CD4-positive, alpha-beta T cell treated with Interleukin-17A for 4 hours (primary cell): ENCODE measurements at places on chromosomes 3 and 15.

DNA sequence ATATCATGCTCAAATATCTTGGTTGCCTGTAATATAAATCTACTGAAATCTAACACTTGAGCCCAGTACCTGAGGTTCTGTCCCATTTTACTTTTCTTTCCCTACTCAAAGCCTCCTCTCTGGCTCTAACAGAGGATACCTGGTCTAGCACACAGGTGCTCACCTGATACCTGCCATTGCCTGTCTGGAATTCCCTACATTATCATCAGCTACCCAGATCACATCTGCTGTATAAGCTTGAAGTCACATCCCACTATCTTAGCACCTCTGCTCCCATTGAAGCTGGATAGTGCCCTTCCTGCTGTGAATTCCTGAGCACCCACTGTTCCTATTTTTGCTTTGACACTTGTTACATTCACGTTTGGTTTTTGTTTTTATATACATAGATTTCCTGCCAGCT is 30.5 kb downstream of the GYG1 start:
- no peak for DNase-seq

GRCh38 chr15:77416954-77417353 is 3.0 kb downstream of the PEAK1 start:
- DNase-seq = no peak

DNA sequence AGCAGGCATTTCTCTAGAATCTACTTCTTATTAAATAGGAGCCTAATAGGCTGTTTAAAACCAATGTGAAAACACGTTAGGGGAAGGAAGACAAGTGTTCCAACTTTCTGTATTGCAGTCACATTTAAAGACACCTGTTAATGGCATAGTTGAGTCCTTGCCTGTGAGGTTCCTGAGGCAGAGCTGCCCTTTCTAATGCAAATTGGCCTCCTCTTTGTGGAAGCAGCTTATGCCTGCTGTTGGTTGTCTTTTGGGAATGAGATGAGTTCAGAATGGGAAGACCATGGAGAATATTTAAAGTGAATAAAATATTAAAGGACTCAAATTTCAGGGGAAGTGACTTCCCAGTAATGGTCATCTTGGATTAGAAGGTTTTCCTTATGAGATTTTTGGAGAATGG is 51.2 kb downstream of the NEK11 start:
- no peak for DNase-seq

DNA sequence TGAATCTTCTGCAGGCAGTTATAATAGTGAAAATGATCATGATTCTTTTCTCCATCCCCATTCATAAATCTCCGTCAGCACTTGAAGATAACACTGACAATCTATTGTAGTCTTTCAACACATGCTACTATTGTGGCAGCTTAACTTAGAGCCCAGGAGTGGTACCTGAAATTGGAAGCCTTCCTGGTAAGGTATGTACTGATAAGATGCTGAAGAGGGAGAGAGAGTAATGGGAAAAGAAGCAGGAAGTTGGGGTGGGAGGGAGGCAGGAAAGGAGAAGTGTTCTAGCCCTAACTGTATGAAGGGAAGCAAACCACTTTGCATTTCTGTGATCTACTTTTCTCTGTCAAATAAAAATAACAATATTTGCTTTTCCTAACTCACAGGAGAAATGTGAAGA is 197.4 kb upstream of the RORA start:
- no peak for DNase-seq

- DNase-seq = no peak
Measured at GRCh38 chr3:30980993-30981392, 86.5 kb upstream of the GADL1 start.

DNA sequence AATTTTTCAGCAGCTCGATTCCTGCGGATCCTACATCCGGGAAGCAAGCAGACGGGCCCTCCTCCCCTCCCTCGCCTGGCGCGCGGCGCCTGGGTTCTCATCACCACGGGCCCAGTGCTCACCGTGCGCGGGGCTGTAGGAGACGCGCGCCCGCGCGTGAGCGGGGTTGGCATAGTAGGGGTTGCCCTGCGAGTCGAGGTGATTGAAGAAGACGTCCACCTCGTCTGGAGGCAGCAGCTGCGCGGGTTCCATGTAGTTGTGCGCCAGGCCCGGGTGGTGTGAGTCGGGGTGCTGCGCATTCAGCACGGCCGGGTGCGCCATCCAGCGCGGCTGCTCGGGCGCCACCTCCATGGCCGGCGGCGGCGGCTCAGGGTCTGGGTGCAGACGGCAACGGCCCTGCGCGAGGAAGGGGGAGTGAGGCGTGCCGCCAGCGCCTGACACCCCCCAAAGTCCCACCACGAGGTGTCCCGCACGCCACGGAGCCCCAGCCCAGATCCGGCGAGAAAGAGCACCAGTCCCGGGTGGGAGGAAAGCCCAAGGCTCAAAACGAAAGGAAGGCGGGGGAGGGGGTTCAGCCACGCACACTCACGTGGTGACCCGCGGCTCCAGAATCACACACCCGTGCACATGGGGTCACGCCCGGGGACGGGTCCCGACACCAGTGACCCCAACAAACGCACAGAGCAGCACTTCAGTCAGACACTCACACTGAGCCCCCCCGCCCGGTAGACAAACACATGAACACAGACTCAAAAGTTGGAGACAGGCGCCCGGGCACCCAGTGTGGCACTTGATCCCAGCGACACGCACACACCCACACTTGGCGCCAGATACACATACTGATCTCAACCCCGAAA is 6.1 kb downstream of the GATA2 start:
- DNase-seq = no peak

GRCh38 chr3:17808994-17809393 is 66.6 kb upstream of the TBC1D5 start:
- DNase-seq = no peak

DNA sequence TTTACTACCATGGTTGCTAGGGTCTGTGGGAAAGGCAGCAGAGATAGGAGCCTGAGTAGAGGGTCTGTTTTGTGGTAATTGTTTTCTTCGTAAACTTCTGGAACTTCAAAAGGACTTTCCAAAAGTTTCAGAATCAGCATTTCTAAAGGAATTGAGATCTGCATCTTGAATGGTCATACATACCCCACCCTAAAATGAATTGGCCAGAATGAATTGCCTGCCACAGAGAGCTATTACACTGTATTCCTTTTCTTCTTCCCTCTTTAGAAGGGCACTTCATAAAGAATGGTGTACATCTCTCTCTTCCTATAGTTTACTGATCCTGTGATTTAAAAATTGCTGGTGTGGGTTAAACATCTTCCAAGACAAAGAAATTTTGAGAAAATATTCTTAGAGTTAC is 525.7 kb downstream of the NLGN1 start:
- DNase-seq = no peak

DNA sequence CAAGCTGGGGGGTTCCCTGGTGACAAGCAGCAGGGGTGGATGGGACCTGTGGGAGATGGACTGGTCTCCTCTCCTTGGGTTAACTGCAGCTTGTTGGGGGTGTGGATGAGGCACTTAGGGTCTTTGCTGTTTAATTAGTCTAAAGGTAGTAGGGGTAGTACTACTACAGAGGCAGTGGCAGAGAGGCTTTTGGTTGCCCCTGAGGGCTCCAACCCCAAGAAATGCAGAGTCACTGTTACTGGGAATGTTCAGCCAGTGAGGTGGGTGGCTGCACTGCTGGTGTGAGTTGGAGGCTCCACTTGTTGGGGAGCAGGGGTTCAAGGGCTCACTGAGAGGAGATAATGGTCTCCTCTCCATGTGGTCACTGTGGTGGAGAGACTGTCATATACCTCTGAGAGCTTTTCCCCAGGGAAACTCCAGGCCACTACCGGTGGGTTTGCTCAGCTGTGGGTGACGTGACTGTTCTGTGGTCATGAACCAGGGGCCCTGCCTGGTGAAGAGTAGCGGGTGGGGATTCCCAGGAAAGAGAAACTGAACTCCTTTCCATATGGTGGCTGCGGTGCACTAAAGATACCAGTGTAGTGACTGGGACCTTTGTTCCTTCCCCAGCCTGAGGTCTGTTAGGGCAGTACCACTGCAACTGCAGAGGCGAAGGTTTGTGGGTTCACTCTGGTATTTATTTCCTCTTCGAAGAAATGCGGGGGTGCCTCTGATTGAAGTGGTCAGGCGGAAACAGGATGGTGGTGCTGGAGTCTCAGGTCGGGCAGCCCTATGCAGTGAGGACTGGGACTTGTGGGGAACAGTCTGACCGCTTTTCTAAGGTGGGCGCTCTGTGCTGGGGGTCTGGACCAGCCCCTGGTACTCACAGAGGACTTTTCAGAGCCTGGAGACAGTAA is 68.9 kb upstream of the TNFSF10 start:
- DNase-seq = peak; percentile 55

GRCh38 chr15:82158811-82159210 is 103.7 kb downstream of the EFL1 start:
- no peak for DNase-seq

GRCh38 chr3:189952272-189952671 is 168.4 kb downstream of the P3H2 start:
- no peak for DNase-seq

- DNase-seq = no peak
Measured at GRCh38 chr3:19272296-19272695, 124.0 kb downstream of the KCNH8 start.

GRCh38 chr15:67548862-67549651 is 6.6 kb downstream of the MAP2K5 start:
- DNase-seq = no peak

GRCh38 chr15:37131621-37132020 is 31.3 kb upstream of the MEIS2 start:
- DNase-seq = no peak

GRCh38 chr15:31392761-31393401 is 66.2 kb downstream of the KLF13 start:
- peak; percentile 47 for DNase-seq

DNA sequence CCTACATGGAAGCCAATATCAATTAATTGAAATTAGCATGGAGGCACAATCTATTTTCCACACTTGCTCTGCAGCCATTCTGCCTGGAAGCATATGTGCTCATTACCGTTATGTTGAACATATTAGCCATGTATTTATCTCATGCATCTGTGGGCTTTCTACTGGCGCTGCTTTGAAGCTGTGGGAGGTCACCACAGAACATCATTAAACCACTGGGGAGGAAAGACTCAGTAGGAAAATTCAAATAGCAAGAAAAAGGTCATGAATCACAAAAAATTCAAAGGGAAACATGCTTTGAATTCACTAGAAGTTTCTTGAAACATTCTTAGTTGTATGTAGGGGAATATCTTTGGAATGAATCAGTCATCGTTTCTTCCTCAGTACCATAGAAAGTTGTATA is 652.5 kb downstream of the EDEM1 start:
- DNase-seq = no peak

DNA sequence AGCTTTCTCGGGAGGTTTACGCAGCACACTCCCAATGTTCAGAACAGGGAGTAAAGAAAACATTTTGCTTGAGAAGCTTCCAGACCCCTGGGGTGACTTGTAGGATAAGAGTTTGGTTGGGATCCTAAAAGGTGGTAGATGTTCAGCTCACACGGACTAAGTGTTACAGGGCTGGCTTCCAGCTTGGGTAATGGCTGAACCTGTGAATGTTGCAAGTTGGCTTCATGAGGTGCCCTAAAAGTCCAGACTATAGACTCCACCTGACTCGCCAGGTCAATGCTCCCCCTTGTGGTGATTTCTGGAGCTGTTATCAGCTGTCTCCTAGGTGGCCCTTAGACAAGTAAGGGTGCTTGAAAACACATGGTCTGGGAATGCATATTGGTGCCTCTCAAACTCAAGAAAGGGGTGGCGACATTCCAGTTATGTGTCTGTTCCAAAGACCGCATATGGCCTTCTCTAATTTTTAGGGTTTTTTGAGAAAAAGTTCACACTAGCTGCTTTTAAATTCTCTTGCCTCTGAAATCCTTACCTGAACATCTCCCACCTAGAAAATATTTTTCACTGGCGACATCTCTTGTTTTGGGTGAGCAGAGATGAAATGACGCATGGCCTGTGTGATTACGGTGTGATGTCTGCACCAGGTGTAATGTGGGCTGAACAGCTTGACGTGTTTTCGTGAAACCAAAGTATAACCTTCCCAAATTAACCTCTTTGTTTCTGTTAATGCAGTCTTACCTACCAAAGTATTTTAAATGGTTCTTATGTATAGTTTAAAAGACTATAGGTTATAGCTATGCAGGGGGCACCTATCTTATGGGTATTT is 175.7 kb upstream of the KBTBD8 start:
- DNase-seq = peak; percentile 73

- DNase-seq = no peak
Measured at GRCh38 chr3:67461667-67462142, 192.7 kb downstream of the SUCLG2 start.

DNA sequence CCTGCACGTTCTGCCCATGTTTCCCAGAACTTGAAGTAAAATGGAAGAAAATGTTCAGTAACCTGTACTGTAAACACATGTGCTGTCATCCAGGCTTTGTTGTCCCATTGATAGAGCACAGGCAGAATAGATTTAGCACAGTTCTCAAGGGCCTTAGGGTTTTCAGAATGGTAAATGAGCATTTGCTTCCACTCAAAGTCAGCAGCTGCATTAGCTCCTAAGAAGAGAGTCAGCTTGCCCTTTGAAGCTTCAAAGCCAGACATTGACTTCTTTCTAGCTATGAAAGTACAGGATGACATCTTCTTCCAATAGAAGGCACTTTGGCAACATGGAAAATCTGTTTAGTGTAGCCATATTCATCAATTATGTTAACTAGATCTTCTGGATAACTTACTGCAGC is 76.2 kb upstream of the TMEM108 start:
- DNase-seq = no peak

DNA sequence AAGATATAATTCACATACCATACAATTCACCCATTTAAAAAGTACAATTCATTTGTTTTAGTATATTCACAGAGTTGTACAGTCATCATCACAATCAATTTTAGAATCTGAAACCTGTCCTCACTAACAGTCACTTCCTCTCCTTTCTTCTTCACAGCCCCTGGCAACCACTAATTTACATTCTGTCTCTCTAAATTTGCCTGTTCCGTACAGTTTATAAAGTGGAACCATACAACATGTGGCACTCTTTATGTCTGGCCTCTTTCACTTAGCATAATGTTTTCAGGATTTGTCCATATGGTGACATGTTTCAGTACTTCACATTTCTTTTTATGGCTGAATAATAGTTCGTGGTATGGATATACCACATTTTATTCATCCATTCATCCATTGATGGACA is 22.7 kb downstream of the ERICH6 start:
- no peak for DNase-seq

DNA sequence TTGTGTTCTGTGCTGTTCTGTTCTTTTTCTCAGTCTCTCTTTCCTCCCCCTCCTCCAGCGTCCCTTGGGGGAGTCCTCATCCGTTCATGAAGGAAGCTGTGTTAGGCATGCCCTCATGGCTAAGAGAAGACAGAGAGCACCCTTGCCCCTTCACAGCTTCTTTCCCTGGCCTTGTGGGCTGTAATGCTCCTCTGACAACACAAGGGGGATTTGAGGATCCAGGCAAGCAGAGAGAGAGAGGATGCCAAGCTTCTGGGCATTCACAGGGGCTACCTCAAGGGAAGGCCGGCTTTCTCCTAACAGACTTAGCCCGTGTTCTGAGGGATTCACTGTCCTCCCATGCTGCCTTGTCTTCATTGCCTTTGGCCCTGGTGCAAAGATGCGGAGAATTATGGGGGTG is 389.5 kb downstream of the LRTM1 start:
- DNase-seq = no peak

GRCh38 chr3:124553178-124553577 is 177.1 kb upstream of the UMPS start:
- DNase-seq = no peak

- DNase-seq = no peak
Measured at GRCh38 chr3:101964861-101965260, 115.5 kb downstream of the NFKBIZ start.

- no peak for DNase-seq
Measured at GRCh38 chr3:174439331-174440252, 419.5 kb upstream of the NAALADL2 start.

GRCh38 chr15:40789119-40789518 is 17.8 kb upstream of the ZFYVE19 start:
- no peak for DNase-seq

- DNase-seq = no peak
Measured at GRCh38 chr3:122936986-122937385, 90.6 kb downstream of the SEMA5B start.
